ENCODE measurements at places on chromosomes 7 and 10. TPM values are rescaled to one million over a fixed set of nuclear protein-coding genes. Genes with fewer than 3 reads are reported as not detected.

AKR1C1 gene
- total RNA-seq = 0.32 TPM

DNA sequence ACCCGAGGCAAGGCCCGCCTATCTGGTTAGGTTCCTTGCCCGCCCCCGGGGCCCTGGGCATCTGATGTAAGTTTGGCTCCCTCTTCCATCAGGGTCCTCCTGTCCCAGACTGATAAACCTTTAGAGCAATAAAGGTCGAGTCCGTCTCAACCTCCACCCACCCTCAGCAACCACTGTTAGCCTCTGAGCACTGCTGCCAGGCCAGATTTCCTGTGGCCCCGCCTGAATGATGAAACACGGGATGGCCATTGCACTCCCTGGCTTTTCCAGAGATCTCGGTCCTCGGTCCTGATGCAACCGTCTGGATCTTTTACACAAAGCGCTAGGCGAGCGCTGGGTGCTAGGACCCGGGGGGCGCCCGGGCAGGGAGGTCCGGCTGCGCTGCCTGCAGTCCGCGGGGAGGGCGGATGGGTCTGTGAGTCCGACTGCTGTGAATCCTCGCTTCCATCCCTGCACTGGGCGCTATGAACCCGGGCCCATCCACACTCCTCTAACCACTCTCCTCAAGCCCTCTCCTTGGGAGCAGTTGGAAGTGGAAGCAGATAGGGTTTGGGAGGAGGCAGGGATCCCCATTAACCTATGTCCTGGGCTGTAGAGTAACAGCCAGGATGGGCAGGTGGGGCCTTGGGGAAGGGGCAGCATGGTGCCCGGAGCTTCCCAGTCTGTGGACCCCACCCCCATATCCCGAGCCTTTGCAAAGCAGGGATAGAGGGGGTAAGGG, 875 bp upstream of the DDIT4 start:
- DNase-seq = peak; percentile 78

DNA sequence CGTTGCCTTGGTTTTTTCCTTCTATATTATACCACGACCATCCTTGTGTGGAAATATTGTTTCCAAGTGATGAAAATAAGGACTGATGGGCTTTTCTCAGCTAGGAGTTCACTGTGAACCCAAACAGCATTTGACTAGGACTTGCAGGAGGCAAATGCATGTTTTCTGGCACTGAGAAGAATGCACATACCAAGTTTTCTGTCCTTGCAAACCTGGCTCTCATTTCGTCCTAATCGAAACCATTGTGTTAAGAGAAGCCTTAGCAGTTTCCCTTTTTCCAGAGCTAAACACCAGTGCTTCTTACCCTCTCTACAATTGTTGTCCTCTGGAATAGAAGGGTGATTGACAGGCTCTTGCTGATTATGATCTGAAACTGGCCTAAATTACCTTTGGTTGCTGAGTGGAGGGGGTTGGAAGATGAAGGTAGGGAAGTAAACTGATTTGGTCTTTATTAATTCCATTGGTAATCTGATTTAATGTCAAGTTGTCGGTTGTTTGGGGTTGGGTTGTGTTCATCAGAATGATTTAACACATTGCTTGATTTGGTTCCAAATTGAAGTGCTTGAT, 33.1 kb upstream of the ELMO1 start:
- no peak for DNase-seq

- no peak for DNase-seq
Measured at GRCh38 chr10:104201636-104202035, 30.5 kb downstream of the CFAP43 start.

DNA sequence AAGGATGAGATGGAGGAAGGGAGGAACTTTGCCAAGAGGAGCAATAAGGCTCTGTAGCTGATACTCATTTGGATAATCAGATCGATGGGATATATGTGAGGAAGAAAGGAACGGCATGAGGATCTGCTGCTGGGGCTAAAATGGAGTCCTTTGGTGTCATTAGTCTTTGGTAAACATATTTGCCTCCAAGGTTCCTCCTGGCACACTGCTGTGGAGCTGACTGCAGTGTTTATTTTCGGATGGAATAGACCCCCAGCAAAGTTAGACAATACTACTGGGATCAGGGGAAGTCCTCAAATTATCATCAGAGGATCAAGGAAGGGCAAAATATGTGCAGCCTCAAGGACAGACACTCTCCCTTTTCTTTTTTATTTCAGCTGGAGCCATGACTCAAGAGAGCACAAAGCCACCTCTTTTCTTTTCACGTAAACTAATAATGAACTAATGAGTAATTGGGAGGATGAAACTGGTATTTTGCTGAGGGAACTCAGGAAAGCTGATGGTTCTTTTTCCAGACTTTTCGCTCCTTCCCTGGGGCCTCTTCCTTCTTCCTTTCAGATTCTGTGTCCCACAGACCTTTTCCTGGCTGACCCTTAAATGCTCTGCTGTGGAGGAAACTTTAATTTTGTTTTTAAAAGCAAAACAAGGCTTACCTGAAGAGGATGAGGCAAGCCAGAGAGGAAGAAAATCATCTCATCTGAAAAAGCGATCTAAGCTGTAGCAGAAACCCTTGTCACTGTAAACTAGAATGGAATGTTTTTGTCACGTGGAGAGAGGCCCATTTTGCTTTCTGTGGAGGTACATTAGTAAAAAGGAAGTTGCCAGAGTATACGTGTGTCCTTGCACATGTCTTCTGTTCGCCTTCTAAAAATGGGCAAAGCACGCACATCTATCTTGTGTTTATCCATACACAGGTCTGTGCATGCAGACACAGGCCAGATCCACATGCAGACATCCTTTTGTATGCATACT, 33.3 kb downstream of the LRMDA start:
- no peak for DNase-seq

- peak; percentile 42 for DNase-seq
Measured at GRCh38 chr10:88049204-88049603, 185.8 kb downstream of the PTEN start.

DNA sequence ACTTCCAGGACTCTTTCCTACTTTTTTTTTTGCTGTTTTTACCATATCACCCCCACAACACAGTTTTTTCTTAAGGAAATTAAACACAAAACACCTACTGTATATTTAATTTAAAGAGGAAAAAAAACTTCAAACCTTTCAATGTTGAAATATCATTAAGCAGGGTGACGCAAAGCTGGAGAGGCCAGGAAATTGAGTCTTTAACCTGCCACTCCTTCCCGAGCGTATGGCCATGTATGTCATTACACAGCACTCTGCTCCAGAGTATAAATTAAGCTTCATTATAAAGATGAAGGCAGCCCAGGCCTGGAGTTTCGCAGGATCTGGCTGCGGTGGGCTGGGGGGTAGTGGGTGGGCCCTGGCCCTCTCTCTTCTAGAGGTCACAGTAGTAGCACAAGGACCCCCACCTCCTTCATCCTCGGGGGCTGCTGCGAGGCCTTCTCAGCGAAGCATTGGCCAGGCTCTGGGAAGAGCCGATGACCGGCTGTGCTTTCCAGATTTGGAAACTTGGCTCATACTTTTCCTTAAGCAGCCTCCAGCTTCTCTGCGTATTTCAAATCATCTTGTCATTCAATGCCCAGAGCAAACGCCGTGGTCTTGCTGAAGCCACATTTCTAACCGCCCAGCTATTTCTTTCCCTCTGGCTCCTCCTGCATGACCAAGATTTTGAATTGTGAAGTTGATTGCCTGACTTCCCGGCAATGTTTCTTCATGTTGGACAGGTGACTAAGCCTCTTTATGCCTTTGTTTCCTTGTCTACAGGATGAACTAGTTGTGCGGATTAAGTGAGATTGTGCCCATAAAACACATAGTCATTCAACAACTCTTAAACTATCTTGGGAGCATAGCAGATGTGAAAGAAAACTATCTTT, 765.1 kb downstream of the SUGCT start:
- DNase-seq = no peak

DNA sequence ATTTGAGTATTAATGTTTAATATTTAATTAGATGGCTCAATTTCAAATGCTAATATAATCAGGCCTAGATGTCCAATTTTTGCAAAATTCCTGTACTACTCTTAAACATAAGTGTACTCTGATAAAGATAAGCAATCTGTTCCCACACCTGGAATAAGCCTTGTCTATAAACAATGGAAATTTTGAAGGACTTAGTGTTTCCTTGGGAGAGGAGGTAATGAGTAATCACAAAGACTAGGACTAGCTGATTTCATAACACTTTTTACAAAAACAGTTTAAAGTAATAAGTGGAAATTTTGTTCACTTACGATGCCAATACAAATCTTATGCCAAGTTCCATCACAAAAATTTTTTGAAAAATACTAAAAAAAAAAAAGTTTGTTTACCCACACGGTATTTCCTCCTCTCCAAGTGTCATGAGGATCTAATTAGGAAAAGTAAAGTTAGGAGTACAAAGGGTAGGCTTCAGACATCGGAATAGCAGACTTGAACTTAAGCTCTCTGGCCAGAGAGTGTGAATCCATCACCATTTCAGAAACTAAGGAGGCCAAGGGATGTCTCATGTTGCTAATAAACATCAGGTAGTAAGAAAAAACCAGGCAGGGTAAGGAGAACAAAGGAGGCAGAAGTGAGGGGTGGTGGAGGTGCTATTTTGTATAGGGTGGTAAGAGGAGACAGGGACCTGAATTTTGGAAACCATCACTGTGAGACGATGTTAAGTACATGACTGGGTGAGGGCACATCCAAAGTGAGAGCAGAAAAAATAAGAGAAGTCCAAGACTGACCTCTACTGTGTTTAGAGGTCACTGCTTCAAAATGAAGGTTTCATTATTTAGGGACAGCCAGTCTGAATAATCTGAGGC, 61.3 kb downstream of the RAPGEF5 start:
- no peak for DNase-seq

- DNase-seq = no peak
Measured at GRCh38 chr10:29285624-29286051, 3.2 kb upstream of the LYZL1 start.

- peak; percentile 7 for DNase-seq
Measured at GRCh38 chr10:80583685-80584084, 46.0 kb downstream of the SH2D4B start.

DNA sequence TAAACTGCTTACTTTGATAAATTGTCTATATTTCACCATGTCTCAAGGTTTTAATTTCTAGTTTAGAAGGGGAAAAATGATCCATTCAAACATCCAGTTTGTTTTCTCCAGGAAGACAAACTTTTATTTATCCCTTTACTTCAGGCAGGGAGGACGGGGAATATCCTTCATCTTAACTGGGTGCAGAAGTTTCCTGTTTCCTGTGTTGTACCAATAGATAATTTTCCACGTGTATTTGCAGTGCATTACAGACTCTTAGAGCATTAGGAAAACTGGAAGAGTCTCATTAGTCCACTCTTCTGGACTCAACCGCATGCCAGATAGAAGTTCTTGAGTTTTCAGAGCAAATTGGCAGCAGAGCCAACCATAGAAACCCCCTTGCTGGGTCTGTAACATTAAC, 39.4 kb upstream of the PIP4K2A start:
- no peak for DNase-seq

DNA sequence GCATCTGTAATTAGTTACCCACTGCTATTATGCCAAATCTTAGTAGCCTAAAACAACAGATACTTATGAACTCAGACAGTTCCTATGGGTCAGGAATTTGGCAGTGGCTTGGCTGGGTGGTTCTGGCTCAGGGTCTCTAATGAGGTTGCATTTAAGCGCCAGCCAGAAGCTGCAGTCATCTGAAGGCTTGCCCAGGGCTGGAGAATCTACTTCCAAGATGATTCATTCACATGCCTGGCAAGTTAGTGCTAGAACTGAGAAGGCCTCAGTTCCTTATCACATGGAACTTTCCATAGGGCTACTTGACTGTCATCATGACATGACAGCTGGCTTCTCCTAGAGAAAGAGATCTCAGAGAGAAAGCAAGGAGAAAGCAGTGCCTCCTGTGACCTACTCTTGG, 121.3 kb downstream of the AVL9 start:
- no peak for DNase-seq

DNA sequence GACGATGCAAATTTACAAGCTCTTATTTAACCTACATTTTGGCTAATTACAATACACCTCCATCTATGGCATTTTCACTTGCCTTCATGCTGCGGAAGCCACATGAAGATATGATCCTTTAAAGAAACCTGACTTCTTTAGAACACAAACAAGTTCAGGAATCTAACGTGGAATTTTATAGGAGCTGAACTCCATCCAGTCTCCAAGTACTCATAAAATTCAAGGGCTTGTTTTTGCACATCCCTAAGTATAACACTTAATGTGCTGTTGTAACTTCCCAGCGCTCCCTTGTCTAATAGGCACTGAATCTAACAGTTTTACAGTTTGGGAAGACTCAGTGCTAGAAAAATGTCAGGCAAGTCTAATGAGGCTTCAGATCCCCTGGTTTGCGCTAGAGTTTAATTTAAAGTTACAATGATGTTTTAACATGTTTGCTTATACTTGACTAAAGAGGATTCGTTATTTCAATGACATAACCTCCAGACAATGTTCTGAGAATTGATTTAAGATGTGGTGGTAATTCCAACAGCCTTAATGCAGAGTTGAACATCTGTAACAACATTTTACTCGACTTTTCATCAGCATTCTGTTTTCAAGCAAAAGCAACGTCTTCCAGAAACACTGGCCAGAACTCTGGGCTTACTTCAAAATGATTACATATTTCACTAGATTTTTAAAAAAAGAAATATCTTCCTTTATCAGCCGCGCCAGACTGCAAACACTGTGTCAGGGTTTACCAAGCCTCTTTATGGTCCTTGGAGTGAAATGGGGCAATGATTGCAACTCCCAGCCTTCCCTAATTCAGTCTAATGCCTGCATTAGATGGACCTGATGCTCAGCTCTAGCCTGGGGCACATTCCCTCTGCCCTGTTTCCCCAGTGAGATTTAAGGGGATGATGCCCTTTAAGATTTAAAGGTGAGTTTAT, 664.3 kb downstream of the KCNMA1 start:
- DNase-seq = no peak

NPTX2 gene
- total RNA-seq = not detected

EMX2 gene
- total RNA-seq = not detected

DNA sequence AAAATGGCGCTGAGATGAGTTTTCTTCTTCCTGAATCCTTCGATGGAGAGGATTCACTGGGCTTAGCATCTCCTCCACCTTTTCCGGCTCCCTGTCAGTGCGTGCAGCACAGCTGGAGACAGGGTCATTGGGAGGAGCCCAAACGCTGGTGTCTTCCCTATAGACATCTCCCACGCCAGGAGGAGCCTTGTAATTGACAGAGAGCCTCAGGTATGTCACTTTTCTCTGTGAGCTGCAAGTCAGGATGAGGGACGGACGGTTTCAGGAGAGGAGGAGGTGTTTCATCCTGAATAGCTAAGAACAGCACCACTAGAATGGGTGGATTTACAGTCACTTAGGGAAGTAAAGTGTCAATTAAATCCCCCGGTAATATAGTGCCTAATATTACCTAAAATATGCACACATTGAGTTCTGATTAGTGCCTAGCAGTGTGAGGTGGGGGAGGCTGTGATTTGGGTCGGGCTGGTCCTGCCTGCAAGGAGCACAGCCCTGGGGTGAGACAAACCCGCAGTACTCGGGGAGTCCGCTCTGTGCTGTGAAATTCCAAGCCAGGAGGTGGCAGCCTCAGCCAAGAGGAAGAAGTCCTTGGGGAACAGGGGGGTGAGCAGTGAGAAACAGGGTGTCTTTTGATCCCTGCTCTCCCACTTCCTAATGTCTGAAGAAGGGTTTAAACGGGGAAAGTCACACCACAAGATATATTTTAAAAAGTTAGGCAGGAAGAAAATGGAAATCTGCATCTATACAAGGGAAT, 28.2 kb downstream of the IL15RA start:
- DNase-seq = peak; percentile 55
